Uterus (tissue), 4 donors: ENCODE measurements at places on chromosomes 11 and 22. TPM values are rescaled to one million over a fixed set of nuclear protein-coding genes. Genes with fewer than 3 reads are reported as not detected.

DNA sequence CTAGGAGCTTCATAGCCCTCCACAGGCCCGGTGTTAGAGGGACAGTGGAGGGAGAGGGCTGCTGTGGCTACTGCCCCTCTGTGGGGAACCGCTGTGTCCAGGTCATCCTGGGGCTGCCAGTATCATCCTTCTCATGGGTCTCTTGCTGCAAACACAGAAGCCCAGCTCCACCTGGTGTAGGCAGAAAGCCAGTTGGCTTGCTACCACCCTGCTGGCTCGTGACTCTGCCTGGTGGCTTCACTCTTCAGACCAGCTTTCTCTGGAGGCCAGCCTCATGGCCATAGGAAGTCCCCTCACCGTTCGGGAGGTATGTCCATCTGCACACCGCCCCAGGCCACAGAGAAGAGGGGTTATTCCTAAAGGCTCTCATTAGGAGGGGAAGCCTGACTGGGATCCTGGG lies 19.4 kb upstream of the SUSD2 start:
- peaks cover 12% of the 10 kb centered on the region for H3K4me1 ChIP-seq
- H3K4me3 ChIP-seq: no peak overlapping the region
- no peaks in the 10 kb centered on the region for H3K27me3 ChIP-seq
- no peak overlapping the region for H3K27ac ChIP-seq

The OR51B2 gene
- not detected for total RNA-seq

The HEPHL1 gene
- not detected for total RNA-seq

The CLDN5 gene
- total RNA-seq: 671 TPM

DNA sequence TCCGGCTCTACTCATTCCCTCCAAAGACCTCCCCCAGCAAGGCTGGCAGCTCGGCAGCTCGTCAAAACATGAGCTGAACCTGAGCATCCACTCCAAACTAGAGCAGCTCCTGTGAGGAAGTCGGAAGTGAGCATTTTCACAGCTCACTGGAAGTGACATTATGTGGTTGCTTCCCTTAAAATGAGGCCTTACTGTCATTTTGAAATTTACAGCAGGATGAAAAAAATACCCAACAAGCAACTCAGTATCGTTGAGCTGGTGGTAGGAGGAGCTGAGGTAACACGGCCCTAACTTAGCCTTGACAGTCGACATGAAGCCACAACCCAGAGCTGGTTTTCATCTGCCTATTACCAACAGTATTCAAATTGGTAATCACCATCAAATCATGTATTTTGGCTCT lies 38.0 kb upstream of the ARFGAP3 start:
- no peak overlapping the region for H3K4me3 ChIP-seq
- no peaks in the 10 kb centered on the region for H3K27me3 ChIP-seq
- H3K36me3 ChIP-seq: no peaks in the 10 kb centered on the region

- no peaks in the 10 kb centered on the region for H3K36me3 ChIP-seq
- no peak overlapping the region for H3K27ac ChIP-seq
- no peaks in the 10 kb centered on the region for H3K27me3 ChIP-seq
- H3K4me1 ChIP-seq: peaks cover 13% of the 10 kb centered on the region
- H3K4me3 ChIP-seq: no peak overlapping the region
Measured at GRCh38 chr11:65130631-65131416, 3.5 kb downstream of the SYVN1 start.

The PRR33 gene
- total RNA-seq: not detected

GRCh38 chr11:68038718-68039525 lies at the start of gene TCIRG1:
Gene TCIRG1 (plus strand): TSS chr11:68039025. CDS start chr11:68041272, 2,247 bp downstream.
- peak within 1 kb of the TSS; percentile 91 for H3K27ac ChIP-seq
- H3K27me3 ChIP-seq: no peaks in the 10 kb centered on the region
- H3K4me1 ChIP-seq: peaks cover 14% of the 10 kb centered on the region
- DNase-seq: peak; percentile 89
- H3K36me3 ChIP-seq: no peaks in the 10 kb centered on the region

DNA sequence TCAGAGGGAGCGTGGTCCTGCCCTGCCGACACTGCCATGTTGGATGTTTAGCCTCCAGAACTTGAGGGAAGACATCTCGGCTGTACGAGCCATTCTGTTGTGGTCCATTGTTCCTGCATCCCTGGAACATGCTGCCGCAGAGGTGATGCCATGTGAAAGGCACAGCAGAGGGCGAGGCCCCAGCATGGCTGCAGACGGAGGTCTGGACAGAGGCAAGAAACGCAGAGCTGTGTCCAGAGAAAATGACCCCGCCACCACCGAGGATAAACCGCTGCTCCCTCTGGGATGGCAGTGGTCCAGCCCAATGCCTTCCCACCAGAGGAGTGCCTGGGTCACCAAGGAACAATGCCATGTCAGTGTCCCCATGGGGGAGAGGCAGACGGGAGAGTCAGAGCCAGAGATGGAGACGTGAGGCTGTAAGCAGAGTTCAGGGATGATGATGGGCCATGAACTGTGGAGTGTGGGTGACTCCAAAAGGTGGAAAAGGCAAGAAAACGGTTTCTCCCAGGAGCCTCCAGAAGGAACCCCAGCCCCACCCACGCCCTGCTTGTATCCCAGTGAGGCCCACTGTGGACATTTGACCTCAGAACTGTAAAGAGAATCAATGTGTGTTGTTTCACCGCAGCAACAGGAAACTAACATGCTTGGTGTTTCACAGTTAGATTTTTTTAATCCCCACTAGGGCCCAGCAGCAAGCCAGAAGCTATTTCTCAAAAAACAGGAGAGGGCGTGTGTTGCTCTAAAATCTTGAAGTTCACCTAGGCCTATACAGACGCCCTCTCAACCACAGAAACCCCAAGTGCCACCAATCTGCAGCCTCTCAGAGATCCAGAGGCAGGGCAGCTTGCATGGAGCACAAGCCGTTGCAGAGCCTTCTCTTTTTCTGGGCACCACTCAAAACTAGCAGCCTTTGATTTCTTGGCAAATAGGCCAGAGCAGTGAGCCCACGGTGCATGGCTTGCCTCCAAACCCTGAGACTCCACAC lies 1422.9 kb downstream of the TBC1D22A start:
- no peaks in the 10 kb centered on the region for H3K36me3 ChIP-seq
- DNase-seq: no peak
- no peak overlapping the region for H3K4me3 ChIP-seq
- H3K27ac ChIP-seq: no peak overlapping the region
- peaks cover 5% of the 10 kb centered on the region for H3K4me1 ChIP-seq

The GANAB gene
- total RNA-seq: 56.9 TPM

GRCh38 chr11:111091321-111091938 lies 154.1 kb upstream of the POU2AF2 start:
- no peak overlapping the region for H3K4me3 ChIP-seq
- no peaks in the 10 kb centered on the region for H3K4me1 ChIP-seq
- DNase-seq: peak; percentile 20
- H3K27ac ChIP-seq: no peak overlapping the region

GRCh38 chr11:708511-708910 lies 2.5 kb downstream of the EPS8L2 start:
- no peak for DNase-seq
- H3K36me3 ChIP-seq: no peaks in the 10 kb centered on the region
- H3K4me1 ChIP-seq: no peaks in the 10 kb centered on the region
- H3K27me3 ChIP-seq: no peaks in the 10 kb centered on the region
- no peak overlapping the region for H3K27ac ChIP-seq
- H3K4me3 ChIP-seq: no peak overlapping the region

- H3K27me3 ChIP-seq: no peaks in the 10 kb centered on the region
- H3K27ac ChIP-seq: peak overlapping the region; percentile 28
- peaks cover 5% of the 10 kb centered on the region for H3K4me1 ChIP-seq
- no peaks in the 10 kb centered on the region for H3K36me3 ChIP-seq
- peak; percentile 66 for DNase-seq
Measured at GRCh38 chr11:62958547-62959421, 26.0 kb downstream of the SLC22A6 start.

The SCUBE1 gene
- 1.7 TPM for total RNA-seq

GRCh38 chr11:11843211-11843621 lies 1.4 kb downstream of the USP47 start:
- DNase-seq: no peak
- H3K27ac ChIP-seq: peak overlapping the region; percentile 98
- peak overlapping the region; percentile 86 for H3K4me3 ChIP-seq

GRCh38 chr22:48192920-48193319 lies 1430.5 kb downstream of the TBC1D22A start:
- DNase-seq: no peak
- no peaks in the 10 kb centered on the region for H3K36me3 ChIP-seq
- no peak overlapping the region for H3K4me3 ChIP-seq
- no peak overlapping the region for H3K27ac ChIP-seq

GRCh38 chr11:58575377-58576020 lies at the start of gene LPXN:
Gene LPXN (minus strand): TSS chr11:58575856. CDS start chr11:58575772, 84 bp downstream.
- no peaks in the 10 kb centered on the region for H3K36me3 ChIP-seq
- peak within 1 kb of the TSS; percentile 0 for H3K4me3 ChIP-seq
- no peaks in the 10 kb centered on the region for H3K4me1 ChIP-seq

The DEFB131B gene
- total RNA-seq: not detected

The CHADL gene
- total RNA-seq: not detected

GRCh38 chr11:30314625-30315024 lies 8.3 kb upstream of the ARL14EP start:
- H3K27me3 ChIP-seq: no peaks in the 10 kb centered on the region
- H3K4me3 ChIP-seq: no peak overlapping the region
- no peak for DNase-seq
- H3K36me3 ChIP-seq: no peaks in the 10 kb centered on the region

The MRGPRX3 gene
- not detected for total RNA-seq
